ENCODE measurements at places on chromosomes 1 and 21.

GRCh38 chr1:164604541-164604940 lies 45.6 kb downstream of the PBX1 start:
- no peak for DNase-seq

DNA sequence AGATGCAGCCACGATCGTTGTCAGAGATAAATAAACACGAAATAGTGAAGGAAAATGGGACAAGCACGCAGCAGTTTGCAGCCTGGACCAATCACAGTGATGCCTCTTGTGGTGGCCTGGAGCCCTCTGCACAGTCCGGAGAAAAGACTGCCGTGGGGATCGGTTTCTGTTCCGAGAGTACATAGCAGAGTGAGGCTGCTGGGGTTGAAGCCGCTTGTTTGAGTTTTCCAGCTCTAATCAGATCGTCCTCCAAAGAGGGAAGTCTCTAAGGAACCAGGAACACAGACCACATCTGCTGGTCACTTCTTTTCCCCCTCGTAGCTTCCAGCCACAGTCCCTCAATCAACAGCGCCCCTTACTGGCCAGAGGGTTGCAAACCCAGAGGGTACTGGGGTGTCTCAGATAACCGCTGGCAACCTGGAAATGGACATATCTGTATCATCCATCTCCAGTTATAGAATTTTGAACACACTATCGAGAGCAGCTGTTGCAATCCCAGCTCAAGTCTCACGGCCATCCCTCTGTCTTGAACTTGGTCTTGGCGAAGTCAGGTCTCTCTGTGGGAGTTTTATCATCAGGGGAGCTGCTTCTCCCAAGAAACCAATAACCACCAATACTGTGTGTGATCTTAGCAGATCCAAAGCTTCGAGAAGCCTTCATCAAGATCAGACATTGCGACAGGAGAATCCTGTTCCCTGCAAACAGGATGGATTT lies 57.4 kb downstream of the OLIG1 start:
- DNase-seq, result peak; percentile 55

GRCh38 chr1:33367485-33368405 lies 46.8 kb upstream of the A3GALT2 start:
- DNase-seq, result peak; percentile 82

DNA sequence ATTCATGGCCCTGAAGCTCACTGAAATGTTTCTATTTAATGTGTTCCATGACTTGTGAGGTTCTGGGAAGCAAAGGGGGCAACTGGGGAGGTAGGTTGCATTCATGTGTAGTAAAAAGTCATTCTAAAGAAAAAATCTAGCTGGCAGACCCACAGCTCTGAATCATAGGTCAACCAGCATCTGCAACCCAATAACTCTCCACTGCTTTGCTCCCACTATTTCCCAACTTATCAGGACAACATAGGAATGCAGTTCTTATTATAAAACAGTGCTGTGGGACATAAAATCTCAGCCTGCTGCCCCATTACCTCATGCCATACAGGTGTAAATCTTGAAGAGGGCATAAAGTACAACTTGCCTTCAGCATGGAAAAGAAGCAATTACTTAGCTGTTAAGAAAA lies 576.1 kb upstream of the PTBP2 start:
- DNase-seq, result no peak

DNA sequence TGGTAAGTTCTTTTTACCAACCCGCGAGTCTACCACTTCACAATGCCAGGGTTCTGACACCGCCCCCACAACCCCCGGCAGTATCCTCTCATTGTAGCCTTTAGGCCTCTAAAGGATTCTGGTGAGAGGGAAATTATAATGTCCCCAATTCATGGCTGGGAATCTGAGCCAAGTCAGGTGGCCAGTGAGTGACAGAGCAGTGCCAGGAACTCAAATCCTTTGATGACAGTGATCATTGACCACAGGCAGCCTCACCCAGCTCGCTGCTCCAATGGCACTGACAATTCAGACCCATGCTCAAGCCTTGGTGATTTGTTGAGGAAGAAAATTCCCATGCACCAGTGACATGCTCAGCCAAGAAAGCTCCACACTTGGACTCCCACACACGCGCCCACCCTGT lies 63.4 kb upstream of the CSF1 start:
- DNase-seq, result no peak

DNA sequence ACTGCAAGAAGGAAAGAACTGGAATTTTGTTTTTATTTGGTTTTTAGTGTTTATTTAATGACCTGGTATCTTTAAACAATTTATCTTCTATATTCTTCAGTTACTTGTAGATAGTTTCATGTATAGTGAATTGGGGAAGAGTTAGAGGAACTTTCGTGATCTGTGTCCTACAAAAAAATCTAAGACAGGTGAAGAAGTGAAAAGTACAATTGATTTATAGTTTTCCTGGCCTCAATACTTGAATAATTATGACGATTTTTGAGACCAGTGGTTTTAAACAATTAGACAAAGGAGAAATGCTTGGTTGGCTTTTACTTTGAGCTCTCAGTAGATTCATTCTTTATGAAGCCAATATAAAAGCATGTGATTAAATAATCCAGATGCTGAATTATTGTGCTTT lies 7.5 kb downstream of the MIER1 start:
- DNase-seq, result no peak

DNA sequence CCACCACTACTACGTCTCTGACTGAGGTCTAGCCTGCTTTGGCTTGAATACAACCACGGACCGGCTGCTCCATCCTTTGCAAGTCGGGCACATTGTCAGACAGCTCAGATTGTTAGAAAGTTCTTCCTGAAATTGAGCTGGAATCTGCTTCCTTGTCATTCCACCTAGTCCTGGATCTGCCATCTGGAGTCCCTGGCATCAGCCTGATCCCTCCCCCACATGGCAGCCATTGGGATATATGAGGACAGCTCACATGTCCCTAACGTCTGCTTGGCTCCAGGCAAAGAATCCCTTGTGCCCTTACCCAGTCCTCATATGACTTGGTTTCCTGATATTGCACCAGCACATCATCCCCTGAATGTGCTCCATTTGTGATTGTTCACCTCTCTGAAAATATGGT lies 56.3 kb upstream of the SYT6 start:
- no peak for DNase-seq

GRCh38 chr1:174039027-174039426 lies 16.9 kb upstream of the RC3H1 start:
- DNase-seq, result no peak

DNA sequence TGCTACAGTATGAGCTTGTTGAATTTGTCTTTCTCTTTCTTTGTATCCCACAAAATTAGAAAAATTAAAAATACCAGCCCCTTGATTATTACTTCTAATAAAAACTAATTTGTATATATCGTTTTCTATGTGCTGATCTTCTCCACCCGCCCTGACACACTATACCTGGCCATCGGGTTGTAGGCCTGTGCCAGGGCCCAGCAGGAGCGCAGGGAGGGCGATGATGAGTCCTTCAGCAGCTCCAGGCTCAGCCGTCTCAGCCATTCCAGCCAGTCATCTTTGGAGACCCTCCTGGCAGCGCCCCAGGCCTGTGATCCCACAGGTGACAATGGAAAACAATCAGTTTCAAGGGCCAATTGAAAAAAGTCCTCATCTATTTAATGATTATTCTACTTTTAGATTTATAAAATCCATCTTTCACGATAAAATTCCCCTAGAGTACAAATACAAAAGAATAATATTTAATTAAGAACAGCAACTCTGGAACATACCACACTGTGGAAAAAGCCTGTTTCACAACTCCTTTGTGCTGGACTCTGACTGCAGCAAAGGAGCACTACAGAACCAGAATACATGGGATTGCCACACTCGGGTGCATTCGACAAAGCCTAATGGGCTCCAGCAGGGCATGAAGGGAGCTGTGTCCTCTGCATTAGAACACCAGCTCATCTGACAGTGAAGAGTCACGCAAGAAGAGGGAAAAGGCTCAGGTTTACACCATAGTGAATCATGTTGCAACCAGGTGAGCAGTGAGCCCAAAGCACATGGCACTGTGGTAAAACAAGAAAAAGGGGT lies 15.4 kb downstream of the ANGPTL7 start:
- DNase-seq, result no peak

- no peak for DNase-seq
These were observed 9.5 kb upstream of the C1orf167 start for GRCh38 chr1:11752359-11753088.

DNA sequence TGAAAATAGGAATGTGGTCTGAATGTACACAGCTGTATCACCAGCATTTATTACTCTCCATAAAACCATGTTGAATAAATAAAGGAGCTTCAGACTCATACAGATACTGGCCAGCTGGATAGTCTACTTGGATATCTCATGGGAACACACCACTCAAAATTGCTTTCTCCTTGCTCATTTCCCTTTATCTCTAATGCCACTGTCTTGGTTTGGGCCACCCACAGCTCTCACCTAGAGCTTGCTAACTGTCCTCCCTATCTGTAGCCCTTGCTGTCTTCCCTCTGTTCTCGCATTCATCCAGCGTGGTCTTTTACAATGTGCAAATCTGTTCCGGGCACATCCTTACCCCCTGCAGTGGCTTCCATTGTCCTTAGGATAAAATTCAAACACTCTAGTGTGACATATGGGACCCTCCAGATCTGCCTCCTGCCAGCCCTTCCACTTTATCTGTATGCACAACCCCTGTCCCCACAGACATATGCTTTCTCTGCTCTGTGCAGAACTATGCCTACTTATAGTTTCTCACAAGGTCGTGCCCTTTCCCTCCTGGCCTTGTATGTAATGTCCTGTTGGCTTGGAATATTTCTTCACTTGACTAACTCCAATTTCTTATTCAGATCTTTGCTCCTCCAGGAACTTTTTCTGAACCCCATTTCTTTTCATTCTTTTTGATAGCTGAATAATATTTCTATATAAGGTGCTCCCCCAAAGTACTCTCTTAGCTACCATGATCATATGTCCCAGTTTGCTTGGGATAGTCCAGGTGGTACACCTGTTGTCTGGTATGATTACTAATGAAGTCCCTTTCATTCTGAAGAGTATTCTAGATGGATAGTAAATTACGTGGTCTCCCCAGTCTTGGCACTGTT lies 2.9 kb downstream of the FLVCR1 start:
- no peak for DNase-seq

GRCh38 chr1:27609618-27610240 lies 5.8 kb upstream of the AHDC1 start:
- no peak for DNase-seq

DNA sequence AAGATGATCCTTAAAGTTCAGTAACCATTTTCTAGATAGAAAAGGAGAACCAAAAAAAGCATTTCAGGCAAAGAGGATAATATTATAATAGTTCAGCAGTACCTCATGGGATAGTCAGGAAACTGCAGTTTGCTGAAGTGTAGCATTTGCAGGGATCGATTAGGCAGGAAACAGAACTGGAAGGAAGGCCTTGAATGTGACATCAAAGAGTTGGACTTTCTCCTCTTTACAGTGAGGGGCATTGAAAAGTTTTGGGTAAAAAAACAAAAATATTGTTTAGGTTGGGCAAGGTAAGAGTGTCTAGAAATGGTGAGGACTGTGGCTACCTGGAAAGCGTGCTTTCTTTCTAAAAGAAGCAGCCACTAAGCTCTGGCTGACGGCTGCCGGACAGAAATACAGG lies 8.0 kb upstream of the IRF6 start:
- no peak for DNase-seq

GRCh38 chr1:29280409-29281131 lies 44.2 kb downstream of the PTPRU start:
- no peak for DNase-seq

- DNase-seq, result no peak
These were observed 102.7 kb downstream of the CC2D1B start for GRCh38 chr1:52263153-52263910.

DNA sequence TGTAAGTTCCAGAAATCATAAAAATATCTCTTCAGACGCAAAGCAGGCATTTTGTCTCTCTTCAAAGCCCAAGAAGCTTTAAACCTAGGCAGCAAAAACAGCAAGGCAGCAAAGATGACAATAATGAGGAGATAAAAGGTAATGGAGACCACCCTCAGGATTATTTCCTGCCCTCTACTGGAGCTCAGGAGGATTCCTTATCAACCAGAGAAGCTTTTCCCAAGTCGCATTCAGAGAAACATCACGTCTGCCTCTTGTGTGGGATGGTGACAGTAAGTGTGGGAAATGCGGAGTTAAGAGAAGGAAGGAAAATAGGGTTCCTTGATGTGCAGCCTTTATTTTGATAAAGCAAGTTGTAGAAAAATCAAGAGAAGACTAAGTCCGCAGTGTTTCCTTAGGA lies 365.8 kb downstream of the RGS7 start:
- no peak for DNase-seq
